ENCODE measurements at places on chromosomes 12 and 14. TPM values are rescaled to one million over a fixed set of nuclear protein-coding genes. Genes with fewer than 3 reads are reported as not detected.

Gene RERGL
- total RNA-seq = not detected

Gene EFS
- total RNA-seq = 27.8 TPM

DNA sequence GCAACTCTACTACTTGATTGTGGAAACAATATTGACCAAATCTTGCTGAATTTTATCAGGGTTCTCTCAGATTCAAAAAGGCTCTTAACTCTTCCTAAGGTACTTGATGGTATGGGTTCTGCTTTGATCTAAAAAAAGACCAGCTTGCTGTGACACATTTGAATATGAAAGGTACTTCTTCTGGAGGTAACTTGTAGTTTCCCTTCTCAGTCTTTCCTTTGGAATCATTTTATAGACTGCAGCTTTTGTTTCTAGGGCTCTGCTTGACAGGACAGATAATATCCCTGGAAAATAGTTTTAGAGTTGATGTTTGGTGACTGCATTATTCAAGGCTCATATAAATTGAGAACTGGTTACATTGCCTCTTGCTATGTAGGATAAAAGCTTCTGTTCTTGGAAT is 251.9 kb downstream of the FUT8 start:
- no peak overlapping the region for H3K27ac ChIP-seq
- H3K27me3 ChIP-seq = no peaks in the 10 kb centered on the region
- H3K36me3 ChIP-seq = no peaks in the 10 kb centered on the region
- no peak for DNase-seq

Gene ALDH1L2
- 7.2 TPM for total RNA-seq

All from H1 (cell line).